Pancreas (tissue), 10 donors: ENCODE measurements at places on chromosomes 11 and 22. TPM values are rescaled to one million over a fixed set of nuclear protein-coding genes. Genes with fewer than 3 reads are reported as not detected.

DNA sequence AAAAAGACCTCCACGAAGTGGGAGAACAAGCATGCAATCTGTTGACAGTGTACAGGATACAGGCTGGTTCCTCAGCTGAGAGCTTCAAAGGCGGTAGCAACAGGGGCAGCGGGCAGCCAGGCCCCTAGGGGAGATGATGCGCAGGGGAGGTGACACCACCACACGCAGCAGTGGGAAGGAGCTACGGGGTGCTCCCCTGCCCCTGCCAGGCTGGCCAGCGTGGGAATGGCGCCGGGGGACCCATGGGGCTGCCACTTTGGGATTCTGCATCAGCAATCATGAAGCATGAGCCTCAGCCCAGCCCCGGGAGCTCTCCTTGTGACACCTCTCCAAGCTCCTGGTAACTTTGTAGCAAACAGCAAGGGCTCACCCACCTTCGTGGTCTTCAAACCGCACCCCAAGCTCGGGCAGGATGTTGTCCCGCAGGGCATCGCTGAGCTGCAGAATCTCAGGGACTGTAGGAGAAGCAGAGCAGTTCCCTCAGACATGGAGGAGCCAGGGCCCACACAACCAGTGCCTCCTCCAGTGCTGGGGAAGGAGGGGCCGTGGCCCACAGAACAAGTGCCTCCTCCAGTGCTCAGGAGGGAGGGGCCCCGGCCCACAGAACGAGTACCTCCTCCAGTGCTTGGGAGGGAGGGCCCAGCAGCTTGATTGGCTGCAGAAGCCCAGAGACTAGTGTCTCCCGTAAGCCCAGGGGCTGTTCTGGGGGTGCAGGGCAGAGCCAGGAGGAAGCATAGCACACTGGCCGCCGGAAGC lies 14.6 kb upstream of the NAP1L4 start:
- H3K27me3 ChIP-seq, result no peaks in the 10 kb centered on the region
- no peak overlapping the region for H3K4me3 ChIP-seq
- H3K36me3 ChIP-seq, result peaks cover 37% of the 10 kb centered on the region
- no peak overlapping the region for H3K27ac ChIP-seq

TSGA10IP gene
- not detected for total RNA-seq

DNA sequence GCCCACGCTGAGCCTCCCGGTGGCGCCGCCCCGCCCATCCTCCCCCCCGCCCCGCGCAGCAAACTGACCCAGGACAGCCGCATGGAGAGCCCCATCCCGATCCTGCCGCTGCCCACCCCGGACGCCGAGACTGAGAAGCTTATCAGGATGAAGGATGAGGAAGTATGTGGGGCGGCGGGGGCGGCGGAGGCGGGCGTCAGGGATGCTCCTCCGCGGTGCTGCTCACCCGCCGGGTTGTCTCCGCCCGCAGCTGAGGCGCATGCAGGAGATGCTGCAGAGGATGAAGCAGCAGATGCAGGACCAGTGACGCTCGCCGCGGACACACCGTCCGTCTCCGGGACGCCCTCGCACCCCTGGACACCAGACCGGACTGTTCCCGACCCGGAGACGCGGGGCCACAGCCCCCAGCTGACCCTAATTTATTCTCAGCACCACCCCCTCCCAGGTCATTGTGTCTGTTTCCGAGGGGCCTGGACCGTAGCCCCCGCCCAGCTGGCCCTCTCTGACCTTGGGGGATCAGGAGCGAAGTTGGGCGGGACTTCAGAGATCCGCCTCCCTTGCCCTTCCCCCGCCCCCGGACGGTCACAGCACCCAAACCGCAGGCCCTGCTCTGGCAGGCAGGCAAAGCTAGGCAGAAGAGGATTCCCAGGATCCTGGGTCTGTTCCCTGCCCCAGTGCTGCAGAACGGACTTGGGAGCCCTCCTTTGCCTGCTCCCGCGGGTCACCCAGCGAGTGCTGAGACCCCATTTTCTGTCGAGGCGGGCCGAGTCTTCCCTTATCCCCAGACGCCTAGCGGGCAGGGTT lies 959 bp upstream of the GP1BB start:
- H3K27me3 ChIP-seq, result no peaks in the 10 kb centered on the region
- H3K36me3 ChIP-seq, result no peaks in the 10 kb centered on the region
- H3K4me3 ChIP-seq, result no peak overlapping the region
- H3K27ac ChIP-seq, result no peak overlapping the region
- DNase-seq, result no peak
- H3K4me1 ChIP-seq, result no peaks in the 10 kb centered on the region

GRCh38 chr11:45665933-45666647 lies 668 bp upstream of the CHST1 start:
- no peak overlapping the region for H3K27ac ChIP-seq
- no peaks in the 10 kb centered on the region for H3K4me1 ChIP-seq
- no peak for DNase-seq
- no peaks in the 10 kb centered on the region for H3K36me3 ChIP-seq
- H3K4me3 ChIP-seq, result peak overlapping the region; percentile 54

DMC1 gene
- total RNA-seq, result not detected

GRCh38 chr11:44088377-44088776 lies 7.1 kb upstream of the EXT2 start:
- H3K4me3 ChIP-seq, result no peak overlapping the region
- no peaks in the 10 kb centered on the region for H3K36me3 ChIP-seq
- no peak for DNase-seq
- no peak overlapping the region for H3K27ac ChIP-seq

DNA sequence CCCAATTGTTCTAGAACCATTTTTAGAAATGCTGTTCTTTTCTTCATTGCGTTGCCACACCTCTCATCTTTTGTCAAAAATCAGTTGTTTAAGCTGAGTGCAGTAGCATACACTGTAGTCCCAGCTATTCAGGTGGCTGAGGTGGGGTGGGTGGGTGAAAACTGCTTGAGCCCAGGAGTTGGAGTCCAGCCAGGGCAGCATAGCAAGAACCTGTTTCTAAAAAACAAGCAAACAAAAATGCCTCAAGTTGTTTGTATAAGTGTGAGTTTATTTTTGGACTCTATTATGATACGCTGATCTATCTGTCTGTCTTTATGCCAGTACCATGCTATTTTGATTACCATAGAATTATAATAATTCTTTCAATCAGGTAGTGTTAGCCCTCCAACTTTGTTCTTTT lies 62.5 kb upstream of the RRM1 start:
- no peaks in the 10 kb centered on the region for H3K27me3 ChIP-seq
- no peak overlapping the region for H3K27ac ChIP-seq
- H3K4me3 ChIP-seq, result no peak overlapping the region
- H3K4me1 ChIP-seq, result no peaks in the 10 kb centered on the region
- no peak for DNase-seq
- no peaks in the 10 kb centered on the region for H3K36me3 ChIP-seq

- H3K27me3 ChIP-seq, result no peaks in the 10 kb centered on the region
- no peak for DNase-seq
- no peaks in the 10 kb centered on the region for H3K4me1 ChIP-seq
- H3K4me3 ChIP-seq, result no peak overlapping the region
These were observed 39.8 kb upstream of the POGLUT3 start for GRCh38 chr11:108538022-108538424.

GRCh38 chr22:30763815-30764673 lies 69.4 kb downstream of the OSBP2 start:
- no peaks in the 10 kb centered on the region for H3K4me1 ChIP-seq
- H3K27me3 ChIP-seq, result no peaks in the 10 kb centered on the region
- H3K4me3 ChIP-seq, result no peak overlapping the region

GRCh38 chr11:111409915-111410314 lies 30.8 kb upstream of the POU2AF1 start:
- no peak overlapping the region for H3K4me3 ChIP-seq
- no peaks in the 10 kb centered on the region for H3K36me3 ChIP-seq
- H3K27ac ChIP-seq, result no peak overlapping the region
- DNase-seq, result no peak

- no peaks in the 10 kb centered on the region for H3K36me3 ChIP-seq
- no peak for DNase-seq
- no peak overlapping the region for H3K4me3 ChIP-seq
- H3K27me3 ChIP-seq, result no peaks in the 10 kb centered on the region
These were observed 3.2 kb upstream of the CSDC2 start for GRCh38 chr22:41557401-41558240.

GRCh38 chr11:8126649-8127289 lies 42.1 kb downstream of the RIC3 start:
- no peak overlapping the region for H3K27ac ChIP-seq
- no peaks in the 10 kb centered on the region for H3K4me1 ChIP-seq
- H3K27me3 ChIP-seq, result no peaks in the 10 kb centered on the region

- H3K4me1 ChIP-seq, result no peaks in the 10 kb centered on the region
- H3K36me3 ChIP-seq, result peaks cover 40% of the 10 kb centered on the region
- H3K27me3 ChIP-seq, result no peaks in the 10 kb centered on the region
- no peak overlapping the region for H3K27ac ChIP-seq
- DNase-seq, result no peak
These were observed 45.3 kb downstream of the SGSM3 start for GRCh38 chr22:40415531-40416266.

GGTLC2 gene
- not detected for total RNA-seq

DNA sequence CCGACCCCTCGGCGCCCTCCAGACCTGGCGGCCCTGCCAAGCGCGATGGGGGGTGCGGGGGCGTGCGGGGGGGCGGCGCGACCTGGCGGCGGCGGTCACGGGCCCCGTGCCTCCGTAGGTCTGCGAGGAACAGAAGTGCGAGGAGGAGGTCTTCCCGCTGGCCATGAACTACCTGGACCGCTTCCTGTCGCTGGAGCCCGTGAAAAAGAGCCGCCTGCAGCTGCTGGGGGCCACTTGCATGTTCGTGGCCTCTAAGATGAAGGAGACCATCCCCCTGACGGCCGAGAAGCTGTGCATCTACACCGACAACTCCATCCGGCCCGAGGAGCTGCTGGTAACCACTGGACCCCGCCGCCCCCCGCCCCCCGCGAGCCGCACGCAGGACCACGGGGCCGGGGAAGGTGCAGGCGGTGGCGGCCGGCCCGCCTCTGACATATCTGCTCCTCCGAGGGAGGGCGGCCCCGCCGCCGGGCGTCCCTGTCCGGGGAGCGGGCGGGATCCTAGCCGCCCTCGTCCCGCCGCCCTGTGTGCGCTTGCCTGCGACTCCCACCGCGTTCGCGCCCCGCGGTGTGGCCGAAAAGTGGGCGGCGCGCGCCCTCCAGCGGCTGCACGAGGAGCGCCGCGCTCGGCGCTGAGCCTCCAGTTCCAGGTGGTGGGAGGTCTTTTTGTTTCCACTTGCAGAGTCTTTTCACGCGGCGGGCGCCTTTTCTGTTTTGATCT lies 2.1 kb downstream of the CCND1 start:
- peak; percentile 82 for DNase-seq
- H3K36me3 ChIP-seq, result no peaks in the 10 kb centered on the region
- peak overlapping the region; percentile 67 for H3K4me3 ChIP-seq
- peaks cover 11% of the 10 kb centered on the region for H3K27me3 ChIP-seq

GRCh38 chr11:45322111-45322705 lies 36.1 kb upstream of the SYT13 start:
- H3K27me3 ChIP-seq, result no peaks in the 10 kb centered on the region
- no peaks in the 10 kb centered on the region for H3K36me3 ChIP-seq
- DNase-seq, result no peak
- H3K4me3 ChIP-seq, result no peak overlapping the region

DNA sequence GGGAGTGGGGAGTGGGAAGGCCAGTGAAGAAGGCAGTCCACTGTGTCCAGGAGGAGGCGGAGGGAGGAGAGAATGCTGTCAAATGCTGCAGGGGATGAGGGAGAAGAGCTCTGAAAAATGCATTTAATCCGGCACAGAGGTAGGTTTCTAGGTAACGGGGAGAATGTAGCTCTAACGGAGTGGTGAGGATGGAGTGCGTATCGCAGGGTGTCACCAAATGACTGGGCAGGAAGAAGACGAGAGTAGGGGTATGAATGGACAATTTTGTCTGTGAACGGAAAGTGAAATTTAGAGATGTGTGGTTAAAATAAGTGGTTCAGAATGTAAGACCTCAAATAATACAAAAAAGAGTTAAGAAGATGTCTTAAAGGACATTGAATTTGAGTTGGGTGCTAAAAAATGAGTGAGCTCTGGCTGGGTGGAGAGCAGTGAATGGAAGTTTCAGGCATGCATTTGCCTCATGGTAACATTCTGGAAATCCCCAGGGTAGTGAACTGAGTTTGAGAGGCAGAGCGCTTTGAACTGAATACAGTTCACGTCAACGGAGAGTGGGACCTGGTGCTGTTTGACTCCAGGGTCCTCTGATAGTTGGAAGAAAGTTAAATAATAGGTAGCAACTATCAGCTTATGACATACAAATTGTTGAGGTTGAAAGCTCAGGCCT lies 81.3 kb upstream of the CADM1 start:
- no peaks in the 10 kb centered on the region for H3K36me3 ChIP-seq
- H3K27me3 ChIP-seq, result no peaks in the 10 kb centered on the region
- no peak for DNase-seq
- no peaks in the 10 kb centered on the region for H3K4me1 ChIP-seq

TRABD gene
- total RNA-seq, result 46.9 TPM

- H3K27me3 ChIP-seq, result no peaks in the 10 kb centered on the region
- DNase-seq, result no peak
- H3K27ac ChIP-seq, result no peak overlapping the region
- H3K4me1 ChIP-seq, result peaks cover 4% of the 10 kb centered on the region
- peak overlapping the region; percentile 92 for H3K4me3 ChIP-seq
These were observed 3.6 kb downstream of the CD44 start for GRCh38 chr11:35142481-35143075.

DNA sequence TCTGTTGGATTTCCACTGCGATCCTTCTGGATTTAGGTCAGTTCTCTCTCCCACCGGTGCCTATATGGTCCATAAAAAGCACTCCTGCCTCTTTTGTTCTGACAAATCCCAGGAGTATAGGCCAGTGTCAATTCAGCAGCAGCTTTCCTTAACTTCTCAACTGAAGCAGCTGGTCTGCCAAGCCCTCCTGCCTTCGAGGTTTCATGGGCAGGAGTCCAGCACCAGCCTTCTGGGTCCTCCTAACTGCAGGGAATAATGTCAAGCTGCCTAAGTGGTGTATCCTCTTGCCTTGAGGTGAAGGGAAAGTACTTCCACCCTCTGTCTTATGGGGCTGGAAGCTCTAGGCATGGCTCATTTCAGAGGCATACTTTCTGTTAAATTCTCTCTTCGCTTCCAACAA lies 149.4 kb upstream of the NCAM1 start:
- no peak for DNase-seq
- H3K27me3 ChIP-seq, result no peaks in the 10 kb centered on the region
- H3K4me1 ChIP-seq, result no peaks in the 10 kb centered on the region
- no peak overlapping the region for H3K4me3 ChIP-seq

- no peak overlapping the region for H3K27ac ChIP-seq
- no peaks in the 10 kb centered on the region for H3K27me3 ChIP-seq
- H3K36me3 ChIP-seq, result no peaks in the 10 kb centered on the region
- DNase-seq, result no peak
These were observed 9.5 kb downstream of the OR5P2 start for GRCh38 chr11:7787239-7787638.

ADM2 gene
- 5.6 TPM for total RNA-seq

WBP2NL gene
- 1.6 TPM for total RNA-seq

CARD16 gene
- total RNA-seq, result 1.2 TPM
